ENCODE measurements at places on chromosomes 6 and 20. TPM values are rescaled to one million over a fixed set of nuclear protein-coding genes. Genes with fewer than 3 reads are reported as not detected.
A peak's percentile ranks its signal among the peaks of the same experiment; 100 is the strongest.

RAET1L gene
- not detected for total RNA-seq

- no peak for DNase-seq
Observed at GRCh38 chr6:91822581-91822980, 1235.7 kb upstream of the MAP3K7 start.

DNA sequence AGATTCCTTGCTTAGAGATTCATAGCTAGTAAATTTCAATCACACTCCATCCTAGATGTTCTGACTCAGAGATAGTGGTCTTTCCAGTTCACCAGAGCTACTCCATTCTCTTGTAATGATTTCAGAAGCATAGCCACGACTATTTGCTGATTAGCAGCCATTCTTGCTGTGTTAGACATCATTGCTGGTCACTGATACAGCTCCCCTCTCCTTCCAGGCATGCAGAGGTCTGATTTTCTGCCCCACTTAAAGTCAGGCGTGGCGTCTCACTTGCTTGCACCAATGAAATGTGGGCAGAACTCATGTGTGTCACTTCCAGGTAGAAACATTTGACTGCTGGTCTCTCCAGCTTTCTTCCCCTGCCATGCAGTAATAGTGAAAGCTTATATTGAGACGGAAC lies 168.9 kb upstream of the JARID2 start:
- DNase-seq, result no peak

GMPR gene
- 97.6 TPM for total RNA-seq

DNA sequence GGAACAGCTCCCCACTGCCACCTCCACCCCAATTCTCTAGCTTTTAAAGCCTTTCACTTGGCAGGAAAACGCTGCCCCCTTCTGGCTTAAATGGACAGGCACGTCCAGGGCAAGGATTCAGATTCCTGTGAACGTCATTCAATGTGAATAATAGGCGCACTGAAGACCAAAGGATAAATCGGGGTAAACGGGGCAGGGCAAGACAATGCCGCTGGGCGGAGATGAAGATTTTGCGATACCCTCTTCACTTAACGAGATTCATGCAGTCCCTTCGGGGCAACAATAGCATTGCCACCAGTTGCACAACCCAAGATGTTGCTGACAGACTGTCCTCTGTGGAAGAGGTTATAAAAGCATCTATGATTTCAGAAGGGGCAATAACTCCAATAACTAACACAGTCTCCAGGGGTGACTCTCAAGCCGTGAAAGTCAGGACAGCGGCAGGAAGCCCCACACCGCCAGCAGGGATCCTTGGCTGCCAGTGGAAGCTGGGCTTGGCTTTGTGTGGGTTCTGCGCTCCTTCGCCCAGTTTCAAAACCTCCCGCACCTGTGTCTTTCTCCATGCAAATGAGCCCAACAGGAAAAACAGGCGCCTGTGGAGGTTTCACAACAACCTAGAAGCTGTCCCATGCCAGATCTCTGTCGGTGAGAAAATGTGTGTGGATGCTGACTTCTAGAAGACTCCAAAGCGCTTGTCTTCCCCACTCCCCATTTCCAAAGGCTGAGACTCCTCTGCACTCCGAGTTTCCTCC lies 291.8 kb downstream of the BMP7 start:
- DNase-seq, result no peak

CST1 gene
- not detected for total RNA-seq

BMP2 gene
- 2.6 TPM for total RNA-seq

DNA sequence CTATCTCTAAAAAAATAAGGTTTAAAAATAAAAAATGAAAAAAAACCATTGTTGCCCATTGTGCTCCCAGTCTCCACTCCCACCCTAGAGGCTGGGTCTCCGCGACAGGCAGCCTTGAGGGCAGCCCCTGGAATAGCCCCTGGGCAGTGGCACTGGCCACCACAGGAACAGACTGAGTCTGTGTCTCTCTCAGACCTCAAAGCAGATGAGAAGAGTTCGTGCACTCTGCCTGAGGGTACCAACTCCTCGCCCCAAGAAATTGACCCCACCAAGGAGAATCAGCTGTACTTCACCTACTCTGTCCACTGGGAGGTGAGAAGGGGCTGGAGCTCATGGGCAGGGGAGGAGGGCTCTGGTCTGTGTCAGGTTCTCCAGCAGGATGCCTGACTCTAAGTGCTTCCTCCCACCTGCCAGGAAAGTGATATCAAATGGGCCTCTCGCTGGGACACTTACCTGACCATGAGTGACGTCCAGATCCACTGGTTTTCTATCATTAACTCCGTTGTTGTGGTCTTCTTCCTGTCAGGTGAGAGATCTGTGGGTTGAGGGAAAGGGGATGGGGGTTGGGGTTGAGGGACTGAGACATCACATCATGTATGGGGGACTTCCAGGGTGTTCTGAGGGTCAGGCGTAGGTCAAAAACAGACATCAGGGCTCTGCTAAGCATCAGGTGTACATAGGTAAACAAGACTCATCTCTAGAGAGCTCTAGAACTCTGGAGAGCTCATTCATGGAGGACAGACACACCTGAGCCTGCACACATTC lies 35.6 kb downstream of the TM9SF4 start:
- no peak for DNase-seq

DNA sequence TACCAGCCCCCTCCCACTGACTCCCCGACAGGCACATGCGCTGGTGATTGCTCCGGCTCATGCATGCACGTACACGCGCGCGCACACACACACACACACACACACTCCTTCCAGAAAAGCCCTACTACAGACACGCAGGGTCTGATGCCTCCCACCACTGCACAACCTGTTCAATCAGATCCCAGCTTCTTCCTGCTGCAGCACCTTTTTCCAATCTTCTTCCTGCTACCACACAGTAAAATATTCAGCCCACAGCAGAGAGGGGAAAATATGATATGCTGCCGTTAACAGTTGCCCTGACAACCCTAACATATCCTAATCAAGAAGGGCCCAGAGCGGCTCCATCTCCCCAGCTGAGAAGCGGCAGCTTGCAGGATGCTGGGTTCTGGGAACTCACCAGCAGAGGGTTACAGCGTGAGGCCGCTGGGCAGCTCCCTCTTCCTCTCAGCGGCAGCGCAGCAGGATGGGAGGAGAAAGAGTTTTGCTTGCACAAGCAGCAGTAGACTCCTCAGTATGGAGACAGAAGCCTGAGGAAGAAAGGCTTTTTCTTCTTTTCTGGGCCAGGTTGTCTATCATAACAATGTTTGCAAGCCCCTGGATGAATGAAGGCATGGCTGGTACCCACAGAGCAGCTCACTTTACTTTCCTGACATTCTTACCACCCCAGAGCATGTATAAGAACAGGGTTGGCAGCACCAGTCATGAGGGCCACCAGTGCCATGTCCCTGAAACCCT lies 23.9 kb downstream of the MAP7 start:
- peak; percentile 43 for DNase-seq

GRCh38 chr20:8215361-8215781 lies 83.3 kb downstream of the PLCB1 start:
- DNase-seq, result peak; percentile 11

OOEP gene
- total RNA-seq, result not detected

GRCh38 chr6:19432966-19433498 lies 404.1 kb upstream of the ID4 start:
- DNase-seq, result no peak

DNA sequence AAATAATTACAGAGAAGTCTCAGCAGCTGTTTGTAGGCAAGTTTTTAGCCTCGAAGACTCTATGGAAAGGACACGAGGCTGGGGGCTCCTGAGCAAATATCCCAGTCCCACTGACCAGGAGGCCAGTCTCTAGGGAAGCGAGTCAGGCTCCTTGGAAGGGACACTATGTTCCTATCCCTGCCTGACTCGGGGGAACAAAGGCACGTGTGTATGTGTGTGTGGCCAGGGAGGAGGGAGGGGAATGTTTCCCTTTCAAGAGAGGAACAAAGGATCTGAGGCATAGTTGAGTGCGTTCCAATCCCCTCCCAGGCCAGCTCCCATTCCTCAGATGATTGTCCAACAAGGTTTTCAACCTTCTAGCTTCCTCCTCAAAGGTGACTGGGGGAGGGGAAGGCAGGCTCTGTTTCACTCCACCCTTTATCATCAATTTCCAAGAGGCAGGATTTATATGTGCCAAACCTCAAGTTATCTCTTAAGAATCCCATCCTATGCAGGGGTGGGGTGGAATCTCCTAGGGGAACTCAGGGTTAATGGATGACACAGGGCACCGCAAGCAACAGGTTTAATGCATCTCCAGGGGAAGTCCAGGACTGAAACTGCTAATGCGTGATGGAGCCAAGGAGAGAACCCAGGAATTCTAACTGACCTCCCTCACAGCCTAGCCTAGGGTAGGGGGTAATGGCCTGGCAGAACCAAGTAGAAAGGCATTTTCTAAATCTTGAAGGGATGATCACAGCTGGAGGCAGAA lies 9.9 kb downstream of the BCL2L1 start:
- DNase-seq, result peak; percentile 91

DNA sequence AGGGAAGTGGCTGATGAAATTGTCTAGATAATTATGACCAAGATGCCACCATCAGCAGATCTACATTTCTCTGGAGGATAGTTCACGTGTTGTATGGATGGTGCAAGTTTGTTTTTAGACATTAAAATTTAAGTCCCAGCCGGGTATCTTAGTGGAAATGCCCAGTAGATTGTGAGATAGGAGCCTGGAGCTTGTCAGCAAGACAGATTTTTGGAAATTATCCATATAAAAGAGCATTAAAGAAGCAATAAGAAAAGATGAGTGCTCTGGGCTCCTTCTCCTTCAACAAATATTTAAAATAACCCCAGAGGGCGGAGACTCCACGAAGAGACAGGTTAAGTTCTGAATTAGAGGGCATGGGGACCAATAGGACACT lies 47.6 kb upstream of the SMLR1 start:
- DNase-seq, result no peak

KCNB1 gene
- 1.2 TPM for total RNA-seq

ZBTB24 gene
- 2.4 TPM for total RNA-seq

CDSN gene
- not detected for total RNA-seq

Measured in heart right ventricle (tissue), 16 donors.